Esophagus muscularis mucosa (tissue), 4 donors: ENCODE measurements at places on chromosomes 2 and 18. TPM values are rescaled to one million over a fixed set of nuclear protein-coding genes. Genes with fewer than 3 reads are reported as not detected.

CD207 gene
- total RNA-seq: 1.0 TPM

KCNE4 gene
- 11.6 TPM for total RNA-seq

- no peak for DNase-seq
These were observed 2.2 kb downstream of the WNT6 start for GRCh38 chr2:218861645-218862318.

- peak; percentile 84 for DNase-seq
These were observed 217.5 kb upstream of the SOX11 start for GRCh38 chr2:5474716-5475115.

GRCh38 chr18:73563345-73563744 lies 584.3 kb downstream of the FBXO15 start:
- no peak for DNase-seq

DNA sequence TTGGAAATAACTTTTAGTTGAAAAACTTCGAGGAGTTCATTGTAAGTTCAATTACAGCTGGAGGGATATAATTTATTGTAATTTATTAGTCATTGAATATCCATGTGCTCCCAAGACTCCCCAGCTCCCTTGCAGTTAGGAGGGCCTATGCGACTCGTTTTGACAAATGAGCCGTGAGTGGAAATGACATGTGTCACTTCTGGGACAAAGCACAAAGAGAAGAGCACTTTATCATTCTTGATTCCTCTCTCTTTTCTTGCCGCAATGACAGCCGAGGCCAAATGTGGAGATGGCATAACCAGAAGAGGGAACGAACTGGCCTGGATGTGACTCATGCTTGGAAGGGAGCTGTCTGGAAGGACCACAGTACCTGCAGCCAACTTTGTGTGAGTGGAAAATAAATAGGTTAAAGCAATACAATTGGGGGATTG lies 44.2 kb upstream of the ITSN2 start:
- no peak for DNase-seq

- DNase-seq: no peak
These were observed 255.0 kb downstream of the CAMKMT start for GRCh38 chr2:44616667-44617155.

DNA sequence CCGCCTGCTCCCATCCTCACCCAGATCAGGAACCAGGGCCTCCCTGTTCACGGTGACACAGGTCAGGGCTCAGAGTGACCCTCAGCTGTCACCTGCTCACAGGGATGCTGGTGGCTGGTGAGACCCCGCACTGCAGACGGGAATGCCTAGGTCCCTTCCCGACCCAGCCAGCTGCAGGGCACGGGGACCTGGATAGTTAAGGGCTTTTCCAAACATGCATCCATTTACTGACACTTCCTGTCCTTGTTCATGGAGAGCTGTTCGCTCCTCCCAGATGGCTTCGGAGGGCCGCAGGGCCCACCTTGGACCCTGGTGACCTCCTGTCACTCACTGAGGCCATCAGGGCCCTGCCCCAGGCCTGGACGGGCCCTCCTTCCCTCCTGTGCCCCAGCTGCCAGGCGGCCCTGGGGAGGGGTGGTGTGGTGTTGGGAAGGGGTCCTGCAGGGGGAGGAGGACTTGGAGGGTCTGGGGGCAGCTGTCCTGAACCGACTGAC lies 31.7 kb downstream of the GPC1 start:
- no peak for DNase-seq

DNA sequence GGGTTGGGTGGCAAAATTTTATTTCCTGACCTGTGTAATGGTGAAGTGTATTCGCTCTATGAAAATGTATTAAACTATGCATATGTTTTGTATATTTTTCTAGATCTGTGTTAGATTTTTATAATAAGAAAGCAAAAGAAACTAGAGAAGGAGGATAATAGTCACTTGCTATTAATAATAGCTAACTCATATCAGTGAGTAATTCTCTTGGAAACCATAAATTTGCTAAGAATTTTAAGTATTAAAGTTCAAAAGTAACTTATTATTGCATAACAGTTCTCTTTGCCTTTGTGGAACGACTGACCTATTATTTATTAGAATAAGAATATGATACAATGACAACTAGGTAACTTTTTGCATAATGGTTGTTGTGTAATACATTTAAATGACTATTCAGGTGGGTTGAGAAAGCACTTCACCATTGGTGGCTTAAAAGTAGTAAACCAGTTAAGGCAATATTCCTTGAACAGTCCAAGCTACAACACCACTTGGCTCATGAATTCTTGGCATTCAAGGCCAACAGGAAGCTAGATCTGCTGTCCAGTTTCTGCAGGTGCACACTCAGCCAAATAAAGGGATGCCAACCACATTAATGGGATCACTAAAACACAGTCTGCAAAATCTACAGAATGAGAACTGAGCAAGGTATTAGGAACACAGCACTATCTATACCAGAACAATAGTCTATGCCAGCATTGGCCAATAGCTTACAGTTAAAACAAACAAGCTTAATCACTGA lies 921.3 kb downstream of the CPS1 start:
- no peak for DNase-seq

ABCG8 gene
- not detected for total RNA-seq
